ENCODE measurements at places on chromosomes 5 and 9. TPM values are rescaled to one million over a fixed set of nuclear protein-coding genes. Genes with fewer than 3 reads are reported as not detected.

DNA sequence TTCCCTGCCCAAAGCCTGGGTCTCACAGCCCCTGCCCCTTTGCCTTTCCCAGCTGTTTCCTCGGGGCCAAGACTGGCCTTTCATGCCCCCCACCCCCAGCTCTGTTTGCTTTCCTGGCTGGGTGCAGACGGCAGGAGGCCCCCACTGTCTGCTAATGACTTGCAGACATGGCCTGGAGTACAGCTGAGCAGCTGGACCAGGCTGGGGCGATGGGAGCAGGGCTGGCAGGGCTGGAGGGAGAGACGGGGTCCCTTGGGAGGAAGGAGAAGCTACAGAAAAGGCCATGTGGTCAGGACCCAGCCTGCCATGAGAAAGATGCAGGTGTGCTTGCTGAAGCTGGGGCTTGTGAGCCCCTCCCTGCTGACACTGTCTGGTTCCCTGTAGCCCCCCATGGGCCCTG is 28.3 kb upstream of the GFPT2 start:
- DNase-seq: no peak

DNA sequence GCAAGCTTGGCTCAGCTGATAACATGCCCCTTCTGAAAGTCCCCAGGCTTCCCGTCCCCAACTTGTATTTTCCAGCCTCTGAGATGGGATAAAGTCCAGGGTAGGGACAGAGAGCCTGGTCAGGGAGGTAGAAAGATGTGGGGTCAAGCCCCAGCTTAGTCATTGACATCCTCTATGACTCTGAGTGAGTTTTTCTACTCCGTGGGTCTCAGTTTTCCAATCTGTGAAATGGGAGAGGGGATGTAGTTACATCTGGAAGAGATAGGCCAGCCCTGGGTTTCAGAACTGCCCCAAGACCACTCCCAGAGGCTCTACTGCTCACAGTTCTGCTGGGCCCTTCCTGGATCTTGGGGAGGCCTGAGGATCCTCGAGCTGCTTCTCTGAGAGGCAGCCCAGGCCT is 3.1 kb downstream of the GPRIN1 start:
- no peak for DNase-seq

DNA sequence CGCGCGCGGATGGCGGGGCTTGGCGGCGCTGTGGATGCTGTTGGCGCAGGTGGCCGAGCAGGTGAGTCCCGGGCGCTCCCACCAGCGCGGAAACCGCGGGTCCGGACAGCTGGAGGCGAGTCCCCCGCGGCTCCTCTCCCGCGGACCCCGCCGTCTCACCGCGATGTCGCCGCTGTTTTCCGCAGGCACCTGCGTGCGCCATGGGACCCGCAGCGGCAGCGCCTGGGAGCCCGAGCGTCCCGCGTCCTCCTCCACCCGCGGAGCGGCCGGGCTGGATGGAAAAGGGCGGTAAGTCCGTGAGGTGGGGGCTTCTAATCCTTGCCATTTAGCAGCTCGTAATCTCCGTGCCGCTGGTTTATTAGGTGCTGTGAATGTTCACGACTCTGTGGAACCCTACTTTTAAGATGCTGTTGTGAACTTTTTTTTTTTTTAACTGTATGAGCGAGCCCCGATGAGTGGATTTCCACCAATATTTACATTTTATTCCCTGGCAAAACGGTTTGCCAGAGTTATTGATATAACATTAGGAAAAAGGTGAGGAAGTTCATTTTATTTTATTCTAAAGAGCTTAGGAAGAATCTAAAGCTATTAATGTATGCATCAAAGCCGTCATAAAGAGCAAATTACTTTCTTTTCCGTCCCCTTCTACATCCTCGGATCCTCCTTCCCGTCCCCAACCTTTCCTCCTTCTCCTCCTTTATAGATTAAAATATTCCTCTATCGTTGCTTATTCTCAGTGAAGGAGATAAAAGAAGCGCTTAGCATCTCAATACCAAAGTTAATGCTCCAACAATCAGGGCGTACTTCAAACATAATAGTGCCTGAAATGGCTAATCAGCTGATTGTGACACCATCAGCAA is 579 bp downstream of the ADAMTS16 start:
- DNase-seq: no peak

DNA sequence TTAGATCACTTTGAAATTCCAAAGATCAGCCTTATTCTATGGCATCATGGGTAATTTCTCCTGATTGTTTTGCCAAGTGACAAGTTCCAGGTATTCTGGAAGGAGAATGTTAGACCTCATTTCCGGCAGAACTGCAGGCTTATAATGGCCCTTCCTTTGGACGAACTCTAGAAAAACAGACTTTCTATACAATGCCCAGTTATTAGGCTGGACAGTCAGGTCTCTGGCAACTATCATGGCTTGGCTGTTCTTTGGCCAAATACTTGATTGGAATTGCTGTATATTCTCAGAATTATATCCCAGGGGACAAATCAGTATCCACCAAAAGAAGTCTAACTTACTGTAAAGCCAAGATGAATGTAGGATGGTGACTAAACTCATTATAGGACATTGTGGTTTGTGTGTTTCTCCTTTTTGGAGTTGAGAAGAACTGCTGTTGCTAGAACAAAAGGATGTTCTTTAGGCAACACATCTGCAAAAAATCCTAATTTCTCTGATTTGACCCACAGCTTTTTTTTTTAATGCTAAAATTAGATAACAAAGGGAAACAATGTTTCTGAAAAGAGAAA is 69.0 kb downstream of the ADAMTSL1 start:
- no peak for DNase-seq

DNA sequence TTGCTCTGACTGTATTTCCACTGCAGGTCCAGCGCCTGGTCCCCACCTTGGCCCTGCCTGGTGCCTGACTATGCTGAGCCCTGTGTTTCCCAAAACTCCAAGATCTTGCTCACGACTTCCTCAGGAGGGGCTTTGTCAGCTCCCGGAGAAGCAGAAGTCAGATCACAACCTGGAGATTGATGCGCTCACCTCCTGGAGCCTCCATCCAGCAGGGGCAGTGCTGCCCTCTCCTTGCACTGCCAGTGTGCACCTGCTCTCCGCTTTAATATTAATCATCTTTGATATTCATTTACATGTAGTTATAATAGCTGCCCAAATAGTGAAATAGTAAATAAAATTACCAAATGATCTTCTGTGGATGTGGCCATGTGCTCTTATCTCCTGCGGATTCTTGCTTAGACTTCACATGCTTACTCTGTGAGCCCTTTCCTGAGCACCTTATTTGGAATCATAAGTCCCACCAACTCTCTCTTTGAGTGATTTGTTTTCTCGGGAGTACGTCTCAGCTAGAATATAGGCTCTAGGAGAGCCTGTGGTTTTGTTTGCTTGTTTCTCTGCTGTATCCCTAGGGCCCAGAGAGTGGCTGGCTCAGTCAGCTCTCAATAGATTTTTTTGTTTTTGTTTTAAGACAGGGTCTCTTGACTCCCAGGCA is 17.4 kb downstream of the MAML1 start:
- DNase-seq: no peak

DNA sequence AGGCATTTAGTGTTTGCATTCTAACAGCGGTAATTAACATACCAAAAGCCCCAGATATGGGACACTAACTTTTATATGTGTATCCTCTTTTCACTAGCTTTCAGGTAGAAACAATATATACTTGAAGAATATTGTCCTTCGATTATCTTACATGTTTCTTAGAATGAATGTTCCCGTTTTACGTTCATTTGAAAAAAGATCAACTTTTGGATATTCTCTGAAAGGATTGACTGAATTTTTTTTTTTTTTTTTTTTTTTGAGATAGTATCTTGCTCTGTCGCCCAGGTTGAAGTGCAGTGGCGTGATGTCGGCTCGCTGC is 32.2 kb upstream of the FSD1L start:
- DNase-seq: no peak

DNA sequence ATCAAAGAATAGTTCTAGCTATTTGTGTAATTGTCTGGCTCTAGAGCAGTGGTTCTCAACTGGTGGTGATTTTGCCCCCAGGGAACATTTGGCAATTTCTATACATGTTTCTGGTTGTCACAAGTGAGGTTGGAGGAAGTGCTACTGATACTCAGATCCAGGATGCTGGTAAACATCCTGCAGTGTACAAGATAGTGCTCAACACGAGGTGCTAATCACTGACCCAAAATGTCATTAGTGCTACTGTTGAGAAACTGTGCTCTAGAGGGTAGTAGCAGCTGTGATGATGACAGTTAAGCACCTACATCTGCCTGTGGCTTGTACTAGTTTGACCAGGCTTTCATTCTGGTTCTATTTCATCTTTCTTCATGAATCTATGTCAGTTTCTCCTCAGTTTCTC is 22.1 kb downstream of the LRRC19 start:
- no peak for DNase-seq

WWC1 gene
- total RNA-seq: 12.2 TPM

PIP5KL1 gene
- 1.2 TPM for total RNA-seq

IFNA13 gene
- total RNA-seq: not detected

PTPN3 gene
- 14.6 TPM for total RNA-seq

All from omental fat pad (tissue), 4 donors.